ENCODE measurements at places on chromosomes 7 and 10.
A peak's percentile ranks its signal among the peaks of the same experiment; 100 is the strongest.

- DNase-seq = peak; percentile 73
Observed at GRCh38 chr7:92134271-92135051, at the start of gene CYP51A1. CYP51A1 (minus strand) TSS chr7:92134477; CDS start chr7:92134364, 113 bp downstream.

GRCh38 chr7:6420680-6421079 is 27.1 kb downstream of the DAGLB start:
- DNase-seq = no peak

DNA sequence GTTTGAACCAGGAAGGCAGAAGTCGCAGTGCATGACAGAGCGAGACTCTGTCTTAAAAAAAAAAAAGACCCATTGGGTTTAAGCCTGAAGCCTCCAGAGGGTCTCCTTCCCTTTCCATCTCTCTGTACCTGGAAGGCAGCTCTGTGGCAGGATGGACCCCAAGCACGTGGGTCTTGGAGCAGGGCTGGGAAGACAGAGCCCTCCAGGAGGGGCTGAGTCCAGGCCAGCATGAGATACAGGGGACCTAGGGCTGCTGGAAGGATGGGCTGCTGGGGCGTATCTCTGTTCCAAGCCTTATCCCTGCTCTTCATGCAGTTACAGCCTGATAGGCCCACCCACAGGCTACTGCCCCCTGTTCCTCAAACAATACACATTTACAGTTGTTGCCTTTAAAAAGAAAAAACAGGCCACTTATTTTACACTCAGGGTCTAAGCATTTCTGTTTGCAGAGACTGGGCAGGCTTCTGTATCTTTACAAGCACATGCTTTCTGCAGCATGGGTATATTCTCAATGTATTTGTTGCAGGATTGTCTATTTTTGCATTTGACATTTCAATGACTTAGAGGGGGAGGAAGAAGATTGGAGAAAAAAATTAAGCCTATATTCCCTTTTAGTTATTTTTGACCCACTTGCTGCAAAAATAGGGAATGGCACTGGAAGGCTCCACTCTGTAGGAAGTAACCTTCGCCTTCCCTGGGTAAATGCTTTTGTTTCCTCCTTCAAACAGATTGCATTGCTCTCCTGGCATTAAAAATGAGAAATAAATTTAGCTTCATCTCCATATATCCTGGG is 60.1 kb downstream of the FAM171A1 start:
- DNase-seq = no peak

DNA sequence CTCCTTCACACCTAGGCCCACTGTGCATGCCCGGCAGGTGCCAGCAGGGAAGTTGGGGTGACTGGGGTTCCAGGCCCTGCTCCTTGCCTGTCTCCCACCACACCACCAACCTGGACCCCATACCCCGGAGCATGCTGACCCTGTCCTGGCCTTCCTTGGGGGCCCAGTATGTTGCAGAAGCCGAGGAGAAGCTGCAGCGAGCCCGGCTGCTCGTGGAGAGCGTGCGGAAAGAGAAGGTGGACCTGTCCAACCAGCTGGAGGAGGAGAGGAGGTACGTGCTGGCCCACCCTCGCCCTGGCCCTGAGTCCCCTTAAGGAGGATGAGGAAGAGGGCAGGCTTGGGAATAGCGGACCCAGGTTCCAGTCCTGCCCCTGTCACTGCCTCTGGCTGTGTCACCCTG is 70.8 kb downstream of the CLIP2 start:
- no peak for DNase-seq
